ENCODE measurements at places on chromosomes 7 and 10.

DNA sequence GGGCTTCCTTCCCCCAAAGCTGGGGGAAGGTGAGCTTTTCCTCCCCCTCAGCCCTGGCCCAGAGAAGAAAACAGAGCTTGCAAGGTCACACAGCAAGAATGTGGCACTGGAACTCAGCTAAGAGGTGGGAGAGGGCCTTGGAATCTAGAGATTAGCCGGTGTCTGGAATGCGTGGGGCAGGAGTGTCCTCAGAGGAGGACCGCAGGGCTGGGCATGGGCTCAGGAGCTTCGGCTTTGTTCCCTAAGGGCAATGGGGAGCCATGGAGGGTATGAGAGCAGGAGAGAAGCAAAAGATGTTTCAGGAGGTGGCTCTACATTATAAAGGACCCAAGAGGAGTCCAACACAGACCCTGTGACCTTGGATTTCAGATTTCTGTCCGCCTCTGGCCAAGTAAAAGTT, 127.2 kb upstream of the TNRC18 start:
- no peak for DNase-seq

GRCh38 chr10:120456626-120457430, at the start of gene PLPP4:
PLPP4 (plus strand) TSS chr10:120457227; CDS start chr10:120457306, 79 bp downstream.
- no peak for DNase-seq

DNA sequence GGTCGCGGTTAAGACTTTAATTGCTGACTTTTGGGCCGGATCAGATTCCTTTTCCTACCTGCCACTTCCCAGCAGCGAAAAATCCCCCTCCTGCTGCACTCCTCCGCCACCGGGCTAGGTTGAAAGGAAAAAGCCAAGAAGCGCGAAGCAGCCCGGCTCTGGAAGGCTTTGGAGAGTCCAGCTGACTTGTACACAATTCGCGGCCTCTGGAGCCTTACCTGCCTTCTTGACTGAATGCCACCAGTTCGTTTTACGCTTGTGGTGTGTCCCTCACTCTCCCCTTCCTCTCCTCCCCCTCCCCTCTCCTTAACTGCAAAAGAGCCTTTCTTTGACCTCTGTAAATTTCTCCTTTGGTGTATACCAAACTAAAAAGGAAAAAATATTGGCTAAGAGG, 2.7 kb upstream of the FEZF1 start:
- DNase-seq: no peak

GRCh38 chr7:134454277-134454676, 4.6 kb downstream of the AKR1B1 start:
- no peak for DNase-seq

DNA sequence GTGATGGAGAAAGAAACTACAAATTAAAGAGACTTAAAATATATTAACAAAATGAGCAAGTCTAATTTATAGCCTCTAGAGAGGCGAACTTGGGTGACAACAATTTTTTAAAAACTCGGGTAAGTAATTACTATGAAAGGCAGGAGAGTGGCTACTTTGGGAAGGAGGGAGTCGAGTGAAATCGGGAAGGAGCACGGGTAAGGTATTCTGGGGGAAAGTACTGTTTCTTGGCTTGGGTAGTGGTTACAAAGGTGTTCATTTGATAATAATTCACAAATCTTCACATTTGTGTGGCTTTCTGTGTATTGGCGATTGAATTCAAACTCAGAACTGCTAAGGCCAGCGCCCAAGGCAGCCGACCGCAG, 32.9 kb upstream of the GRID1 start:
- no peak for DNase-seq

- no peak for DNase-seq
Measured at GRCh38 chr7:129228633-129229032, 3.8 kb downstream of the AHCYL2 start.

DNA sequence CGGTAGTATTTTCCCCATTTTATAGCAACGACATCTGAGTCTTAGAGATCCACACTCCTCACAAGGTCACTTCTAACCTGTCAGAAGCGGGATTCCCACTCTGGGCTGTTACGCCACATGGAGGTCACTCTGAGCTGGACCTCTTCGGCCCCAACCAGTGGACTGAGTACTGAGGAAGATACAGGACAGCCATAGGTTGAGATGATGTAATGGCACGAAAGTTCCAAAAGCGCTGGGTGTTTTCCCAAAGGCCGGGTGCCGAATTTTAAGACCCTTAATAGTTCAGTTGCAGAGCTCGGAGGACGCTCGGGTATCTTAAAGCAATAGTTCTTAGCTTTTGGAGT, 699 bp downstream of the GHITM start:
- no peak for DNase-seq

- DNase-seq: no peak
Measured at GRCh38 chr7:30038196-30038980, 10.2 kb downstream of the PLEKHA8 start.

DNA sequence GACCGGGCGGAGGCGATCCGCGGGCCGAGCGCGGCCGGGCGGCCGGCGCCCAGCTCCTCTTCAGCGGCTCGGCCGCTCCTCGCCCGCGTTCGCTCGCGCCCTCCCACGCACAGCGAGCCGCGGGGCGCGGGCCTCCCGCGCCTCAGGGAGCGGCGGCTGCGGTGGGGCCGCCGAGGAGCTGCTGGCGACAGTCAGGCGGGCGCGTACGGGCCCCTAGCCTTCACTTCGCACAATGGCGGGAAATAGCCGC, at the start of gene MCMBP:
MCMBP (minus strand) TSS at position 234 of the 250 bp plus-strand sequence. CDS start 259 bp downstream, outside the sequence.
- no peak for DNase-seq

GRCh38 chr7:1419310-1419634, 40.0 kb downstream of the MICALL2 start:
- no peak for DNase-seq

GRCh38 chr7:94906065-94906851, 1.1 kb upstream of the PPP1R9A start:
- DNase-seq: no peak

- no peak for DNase-seq
Measured at GRCh38 chr10:88838766-88839350, 12.8 kb downstream of the ANKRD22 start.

GRCh38 chr10:108757946-108758345, 1165.4 kb downstream of the XPNPEP1 start:
- DNase-seq: no peak

DNA sequence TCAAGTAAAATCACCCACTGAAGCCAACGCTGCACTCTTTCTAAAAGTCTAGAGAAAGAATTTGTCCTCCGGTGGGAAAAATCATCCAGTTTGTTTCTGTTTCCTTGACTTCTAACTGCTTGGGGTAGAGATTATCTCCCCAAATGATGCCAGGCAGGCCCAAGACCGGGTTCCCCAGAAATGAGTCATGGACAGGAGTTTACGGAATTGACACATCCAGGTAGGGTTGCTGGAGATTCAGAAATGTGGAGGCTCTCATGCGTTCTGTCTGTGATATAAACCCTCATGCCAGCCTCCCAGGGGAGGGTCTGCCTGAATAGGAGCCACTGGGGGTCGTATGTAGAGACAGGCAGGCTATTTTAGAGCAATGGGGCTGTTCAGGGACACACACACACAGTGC, 230.9 kb downstream of the TCERG1L start:
- no peak for DNase-seq

DNA sequence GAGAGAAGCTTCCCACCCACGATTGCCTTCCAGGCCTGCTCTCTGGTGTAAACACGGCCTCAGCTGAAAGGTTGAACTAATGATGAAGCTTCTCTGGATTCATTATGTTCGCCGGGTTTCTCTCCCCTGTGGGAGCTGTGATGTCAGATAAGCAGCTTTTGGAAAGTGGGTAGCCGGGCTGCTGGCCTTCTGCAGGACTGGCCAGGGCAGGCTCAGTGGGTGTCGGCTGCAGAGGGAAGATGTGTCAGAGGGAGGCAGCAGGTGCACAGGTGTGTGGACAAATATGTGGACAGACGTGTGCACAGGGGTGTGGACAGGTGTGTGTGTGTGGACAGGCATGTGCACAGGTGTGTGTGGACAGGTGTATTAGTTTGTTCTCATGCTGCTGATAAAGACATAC, 28.5 kb upstream of the PSMG3 start:
- no peak for DNase-seq

GRCh38 chr7:73461782-73462285, 28.3 kb downstream of the FZD9 start:
- no peak for DNase-seq

DNA sequence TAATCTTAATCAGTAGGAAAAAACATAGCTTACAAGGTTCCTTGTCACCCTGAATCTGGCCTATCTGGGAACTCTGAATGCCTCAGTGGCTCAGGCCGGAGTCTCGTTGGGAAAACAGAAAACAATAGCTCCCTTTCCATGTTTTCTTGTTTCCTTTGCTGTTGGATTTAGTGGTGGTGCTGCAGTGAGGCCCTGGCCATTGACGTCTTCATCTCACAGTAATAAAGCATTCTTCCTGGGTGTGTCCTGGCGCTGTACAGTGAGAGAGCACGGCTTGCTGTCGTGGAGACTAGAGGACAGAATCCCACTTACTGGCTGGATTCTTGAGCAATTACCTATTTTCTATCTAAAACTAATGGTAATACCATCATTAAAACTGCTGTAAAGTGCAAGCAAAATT, 1.3 kb upstream of the SPOCK2 start:
- no peak for DNase-seq
